MCF 10A (cell line): ENCODE measurements at places on chromosomes 3 and 15.

GRCh38 chr15:39407116-39407515, 173.8 kb upstream of the THBS1 start:
- DNase-seq = no peak

- DNase-seq = no peak
These were observed 878 bp upstream of the TLR9 start for GRCh38 chr3:52226229-52226817.

- DNase-seq = peak; percentile 18
These were observed 18.3 kb downstream of the TRH start for GRCh38 chr3:129992781-129993180.

GRCh38 chr3:28836199-28836598, 444.7 kb upstream of the RBMS3 start:
- peak; percentile 20 for DNase-seq
